ENCODE measurements at places on chromosomes 6 and 20.

DNA sequence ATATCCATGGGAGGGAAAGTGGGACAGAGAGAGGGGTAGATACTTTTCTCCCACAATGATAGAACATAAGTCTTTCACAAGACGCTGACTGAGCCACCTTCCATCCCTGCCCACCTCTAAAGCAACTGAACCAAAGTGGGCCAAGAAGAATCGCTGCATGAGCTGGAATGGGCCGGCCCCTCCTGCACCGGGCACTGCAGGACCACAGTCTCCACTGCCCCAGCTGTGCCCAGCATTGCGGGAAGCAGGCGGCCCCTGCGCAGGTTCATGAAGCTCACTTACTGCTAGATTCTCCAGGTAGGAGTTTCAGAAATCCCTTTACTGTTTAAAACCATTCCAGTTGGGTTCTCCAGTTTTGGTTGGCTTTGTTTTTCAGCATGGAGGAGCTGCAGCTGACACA, 32.0 kb upstream of the CST7 start:
- no peak for DNase-seq

DNA sequence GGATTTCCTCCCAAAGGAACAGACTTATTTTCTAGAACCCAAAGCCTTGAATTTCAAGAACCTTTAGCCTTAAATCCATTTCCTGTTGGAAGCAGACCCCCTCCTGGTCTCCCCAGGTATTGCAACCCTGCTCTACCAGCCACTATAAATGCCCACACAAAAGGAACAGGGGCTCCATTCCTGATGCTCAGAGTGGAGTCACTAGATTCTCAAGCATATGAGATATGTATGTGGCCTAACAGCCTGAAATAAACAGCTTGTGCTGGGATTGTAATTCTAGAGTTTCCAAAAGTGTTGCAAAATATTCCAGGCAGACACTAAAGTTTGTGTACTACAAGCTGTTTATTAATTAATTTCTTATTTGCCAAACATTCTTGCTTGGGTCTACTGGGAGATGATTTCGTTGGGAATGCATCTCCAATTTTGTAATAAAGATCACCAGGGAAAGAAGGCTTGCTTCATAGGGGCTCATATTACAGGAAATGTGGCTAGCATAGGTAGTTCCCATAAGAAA, 44.8 kb downstream of the RIPOR3 start:
- DNase-seq = no peak

- DNase-seq = no peak
Measured at GRCh38 chr20:45991616-45992015, 17.1 kb upstream of the MMP9 start.

DNA sequence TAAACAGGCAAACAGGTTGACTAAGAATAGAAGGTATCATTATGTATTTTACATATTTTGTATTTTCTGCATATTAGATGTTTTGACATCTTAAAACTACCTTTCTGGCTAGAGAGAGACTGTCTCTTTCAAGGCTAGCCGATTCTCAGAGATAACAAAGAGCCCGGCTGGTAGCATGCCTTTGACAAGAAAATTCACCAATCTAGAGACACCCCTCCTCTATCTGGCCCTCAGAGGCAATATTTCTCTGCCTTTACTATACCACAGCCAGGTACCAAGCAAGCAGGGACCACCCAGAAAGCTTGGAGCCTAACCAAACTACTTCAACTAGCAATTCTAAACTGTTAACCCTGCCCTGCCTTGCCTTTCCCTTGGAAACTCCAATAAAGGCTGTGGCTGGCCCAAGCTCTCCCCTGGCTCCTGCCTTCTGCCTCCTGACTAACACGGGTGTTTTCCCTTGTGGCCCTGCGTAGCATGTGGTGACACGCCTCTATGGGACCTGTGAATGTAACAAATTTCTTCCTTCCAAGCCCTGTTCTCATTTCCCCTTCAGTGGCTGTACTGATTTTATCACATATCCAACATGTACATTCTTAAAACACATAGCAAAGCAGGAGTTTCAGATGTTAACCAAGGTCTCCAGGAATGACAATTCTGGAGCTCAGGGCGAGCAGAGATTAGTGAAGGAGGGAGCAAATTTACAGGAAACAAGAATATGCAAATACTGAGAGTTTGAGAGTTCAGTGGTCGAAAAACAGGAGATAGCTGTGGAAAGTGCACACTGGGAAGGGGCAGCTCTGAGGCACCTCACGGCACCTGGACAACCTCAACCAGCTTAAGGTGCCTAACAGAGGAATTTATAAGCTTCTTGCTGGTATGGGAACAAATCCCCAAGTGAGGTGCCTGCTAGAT, 120.8 kb downstream of the BACH2 start:
- DNase-seq = peak; percentile 83

DNA sequence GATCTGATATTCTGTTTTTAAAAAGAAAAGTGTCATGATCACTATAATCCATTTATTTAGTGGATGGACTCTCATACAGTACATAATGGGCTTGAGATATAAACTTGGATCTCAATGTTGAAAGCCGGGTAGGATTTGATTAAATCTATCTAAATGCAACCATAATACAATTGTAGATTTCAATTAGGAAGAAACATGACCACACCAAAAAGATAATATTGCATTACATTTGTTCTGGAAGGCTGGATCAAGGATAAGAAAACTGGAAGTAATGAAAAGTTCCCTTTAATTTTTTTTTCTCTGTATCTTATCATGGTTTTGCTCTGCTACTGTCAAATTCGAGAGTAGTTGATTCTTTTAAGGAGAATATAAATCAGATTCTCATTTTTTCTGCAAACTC, 51.3 kb upstream of the UFL1 start:
- DNase-seq = no peak

GRCh38 chr6:393391-394221, 2.1 kb downstream of the IRF4 start:
- DNase-seq = peak; percentile 66

- DNase-seq = no peak
Measured at GRCh38 chr6:52573295-52573694, 3.6 kb downstream of the TRAM2 start.

- DNase-seq = no peak
Measured at GRCh38 chr6:44156494-44157151, 2.0 kb upstream of the CAPN11 start.

All from stimulated activated CD4-positive, alpha-beta T cell treated with anti-CD3 and anti-CD28 coated beads, Interleukin-15, amount 100 ng/mL, for 24 hours (primary cell).